ENCODE measurements at places on chromosomes 4 and X.

DNA sequence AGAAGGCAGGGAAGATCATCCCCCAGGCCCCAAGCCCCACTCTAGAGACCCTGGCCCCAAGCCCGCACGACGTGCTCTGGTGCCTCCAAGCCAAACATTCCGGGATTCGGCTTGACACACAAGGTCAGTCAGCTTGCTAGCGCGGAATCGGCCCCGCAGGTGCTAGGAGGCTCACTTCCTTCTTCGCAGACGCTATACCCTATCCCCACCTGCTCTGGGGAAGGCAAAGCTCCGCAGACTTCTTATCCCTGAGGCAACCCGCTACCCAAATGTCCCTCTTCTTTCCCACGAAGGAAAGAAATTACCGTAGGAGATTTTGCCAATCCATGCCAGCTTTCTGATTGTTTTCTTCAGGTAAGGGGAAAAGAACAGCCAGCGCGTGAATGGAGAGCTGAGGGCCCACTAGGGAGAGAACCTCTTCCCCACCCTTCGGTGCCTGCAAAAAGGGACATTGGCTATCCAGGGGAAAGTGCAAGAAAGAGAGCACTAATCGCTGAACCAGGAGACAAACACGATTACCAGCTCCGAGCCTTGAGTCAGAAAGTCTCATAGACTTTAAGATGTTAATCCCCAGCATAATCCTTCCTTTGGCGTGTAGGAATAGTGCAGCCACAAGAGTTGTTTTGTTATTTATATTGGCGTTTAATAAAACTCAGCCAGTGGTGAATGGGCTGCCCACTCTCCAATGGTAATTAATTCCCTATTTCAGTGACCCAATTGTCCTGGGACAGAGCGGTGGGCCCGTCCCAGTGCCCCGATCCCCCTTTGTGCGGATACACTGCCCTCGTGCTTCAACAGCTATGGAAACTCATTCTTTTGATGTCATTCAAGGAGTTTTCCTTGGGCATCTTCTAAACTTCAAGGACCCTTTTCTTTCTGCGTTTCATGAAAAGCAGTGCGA is 5.4 kb upstream of the NEUROG2 start:
- DNase-seq, result no peak

DNA sequence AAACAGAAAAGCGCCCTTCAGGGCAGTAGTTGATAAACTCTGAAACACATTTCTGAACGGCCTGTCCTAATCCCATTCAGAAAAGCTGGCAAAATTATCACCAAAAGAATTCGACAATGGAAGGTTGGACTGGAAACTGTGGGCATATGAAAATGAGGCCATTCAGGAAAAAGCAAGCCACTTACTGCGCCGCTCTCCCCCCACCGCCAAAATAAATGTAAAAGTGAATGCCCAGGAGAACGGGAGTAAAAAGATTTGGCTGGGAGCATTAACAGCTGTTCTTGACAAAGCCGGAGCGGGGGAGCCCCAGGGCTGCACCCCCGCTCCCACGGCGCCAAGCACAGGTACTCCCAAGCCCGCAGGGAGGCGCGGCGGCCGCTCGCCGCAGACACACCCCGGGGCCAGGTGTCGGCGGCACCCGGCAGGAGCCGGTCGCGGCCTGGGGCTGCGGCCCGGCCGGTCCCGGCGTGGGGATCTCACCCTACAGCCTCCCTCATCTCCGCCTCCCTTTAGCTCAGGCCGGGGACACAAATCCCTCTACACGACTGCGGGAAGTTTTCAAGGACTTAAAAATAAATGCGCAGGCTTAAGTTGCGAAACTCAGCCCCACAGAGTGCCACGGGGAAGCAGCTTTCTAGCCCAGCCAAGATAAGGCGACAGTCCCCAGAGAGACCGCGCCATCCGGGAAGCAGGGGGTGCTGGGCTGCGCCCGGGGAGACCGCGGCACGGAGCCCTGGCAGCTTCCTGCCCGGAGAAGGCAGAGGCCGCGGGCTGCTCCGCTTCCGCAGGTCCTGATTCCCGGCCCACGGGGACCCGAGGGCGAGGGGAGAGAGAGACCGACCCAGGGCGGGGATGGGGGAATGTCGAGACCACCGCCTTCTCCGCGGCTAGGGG is 593 bp downstream of the SH3RF1 start:
- DNase-seq, result no peak

- DNase-seq, result no peak
These were observed 83.9 kb downstream of the QDPR start for GRCh38 chr4:17427991-17428390.

DNA sequence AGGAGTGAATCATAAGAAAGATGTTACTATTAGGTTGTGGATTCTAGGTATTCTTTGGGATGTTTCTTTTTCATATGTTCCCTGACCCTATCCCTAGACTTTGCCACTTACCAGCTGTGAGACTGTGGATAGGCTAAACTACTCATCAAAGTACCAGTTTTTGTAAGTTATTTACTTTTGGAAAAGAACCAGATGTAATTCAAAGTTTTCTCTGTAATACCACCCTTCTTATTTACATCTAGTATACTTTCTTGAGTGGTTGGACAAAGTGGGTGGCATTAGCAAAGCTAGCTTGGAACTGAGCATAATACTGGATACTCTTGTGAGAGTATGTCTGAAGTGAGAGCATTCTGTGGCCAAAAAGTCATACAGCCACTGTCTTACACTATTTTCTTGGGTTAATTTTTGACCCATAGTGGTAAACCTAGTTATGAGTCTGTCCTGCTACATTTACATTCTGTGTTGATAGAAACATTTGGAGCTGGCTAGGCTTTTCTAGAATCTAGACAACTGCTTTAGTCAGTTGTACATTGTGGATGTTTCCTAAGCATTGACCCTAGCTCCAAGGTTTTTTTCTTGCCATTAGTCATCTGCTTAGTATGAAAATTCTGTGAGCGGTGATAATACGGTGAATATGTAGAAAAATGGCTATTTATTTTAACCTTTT is 41.7 kb downstream of the KDM6A start:
- no peak for DNase-seq

DNA sequence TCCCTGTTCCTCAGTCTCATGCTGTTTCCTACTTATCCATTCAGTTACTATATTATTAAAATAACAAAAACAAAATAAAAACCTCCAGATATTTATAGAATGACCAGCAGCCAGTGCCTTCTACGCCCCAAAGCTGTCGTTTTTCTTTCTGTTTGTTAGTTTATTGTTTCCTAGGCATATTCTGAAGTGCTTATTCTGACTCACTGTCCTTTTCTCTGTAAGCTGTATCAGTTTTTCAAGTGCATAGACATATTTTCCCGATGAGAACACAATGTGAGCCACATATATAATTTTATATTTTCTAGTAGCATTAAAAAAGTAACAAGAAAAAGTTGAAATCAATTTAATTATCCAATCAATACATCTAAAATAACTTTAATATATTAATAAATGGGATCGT is 2158.6 kb upstream of the TENM3 start:
- no peak for DNase-seq

- DNase-seq, result no peak
These were observed 16.2 kb downstream of the RASSF6 start for GRCh38 chr4:73603854-73604584.

DNA sequence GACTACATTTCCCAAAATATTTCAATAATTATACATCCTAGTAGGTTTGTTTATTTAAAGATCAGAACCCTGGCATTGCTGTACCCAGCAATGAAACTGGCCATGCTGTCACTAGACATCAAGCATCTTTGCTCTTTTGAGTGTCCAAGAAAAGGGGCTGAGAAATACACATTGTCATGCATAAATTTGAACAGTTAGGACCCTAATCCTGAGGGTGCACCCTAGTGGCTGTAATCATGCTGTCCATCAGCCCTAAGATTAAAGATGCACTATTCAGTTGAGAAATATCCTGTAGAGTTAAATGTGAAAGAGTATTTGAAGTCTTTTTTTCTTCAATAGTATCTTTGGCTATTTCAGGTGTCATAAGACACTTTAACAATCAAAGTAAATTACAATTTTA is 108.8 kb downstream of the NFKB1 start:
- no peak for DNase-seq

- no peak for DNase-seq
These were observed 109.7 kb upstream of the ARX start for GRCh38 chrX:25125483-25125882.

DNA sequence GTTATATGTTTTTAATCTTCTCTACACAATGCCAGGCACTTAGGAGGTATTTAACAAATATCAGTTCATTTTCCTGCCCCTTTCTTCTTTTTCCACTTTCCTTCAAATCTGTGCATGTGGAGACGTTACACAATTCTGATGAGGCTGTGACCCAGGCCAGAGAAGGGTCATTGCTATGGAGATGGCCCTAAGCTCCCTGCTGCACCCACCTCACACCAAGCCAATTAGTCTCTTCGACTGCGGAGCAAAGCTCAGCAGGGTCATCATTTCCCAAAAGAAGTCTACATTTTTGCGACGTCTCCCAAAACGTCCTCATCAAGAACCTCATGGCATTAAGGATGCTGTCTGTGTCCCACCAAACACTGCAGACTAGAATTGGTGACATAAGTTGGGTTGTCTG is 28.9 kb upstream of the VEGFD start:
- DNase-seq, result no peak

DNA sequence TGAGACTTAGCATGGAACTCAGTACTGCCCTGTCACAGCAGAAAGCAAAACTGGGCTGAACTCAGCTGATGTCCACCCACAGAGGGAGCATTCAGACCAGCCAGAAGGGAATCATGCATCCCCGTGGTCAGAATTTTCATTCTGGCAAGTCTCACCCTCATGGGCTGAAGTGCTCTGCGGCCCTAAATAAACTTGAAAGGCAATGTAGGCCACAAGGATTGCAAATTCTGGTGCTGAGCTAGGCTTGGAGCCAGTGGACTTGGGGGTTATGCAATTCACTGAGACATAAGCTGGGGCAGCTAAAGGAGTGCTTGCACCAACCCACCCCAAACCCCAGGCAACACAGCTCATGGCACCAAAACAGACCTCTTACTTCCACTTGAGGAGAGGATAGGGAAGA is 494.1 kb downstream of the GABRG1 start:
- no peak for DNase-seq

DNA sequence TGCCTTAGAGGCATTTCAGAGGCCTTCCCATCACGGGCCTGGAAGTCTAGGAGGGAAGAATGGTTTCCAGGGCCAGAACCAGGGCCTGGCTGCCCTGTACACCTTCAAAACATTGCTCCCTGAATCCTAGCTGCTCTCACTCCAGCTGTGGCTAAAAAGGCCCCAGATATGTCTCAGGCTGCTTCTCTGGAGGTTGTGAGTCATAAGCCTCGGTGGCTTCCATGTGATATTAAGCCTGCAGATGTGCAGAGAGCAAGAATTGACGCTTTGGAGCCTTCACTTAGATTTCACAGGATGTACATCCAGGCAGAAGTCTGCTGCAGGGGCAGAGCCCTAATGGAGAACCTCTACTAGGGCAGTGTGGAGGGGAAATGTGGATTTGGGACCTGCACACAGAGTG is 502.5 kb downstream of the GRXCR1 start:
- no peak for DNase-seq

DNA sequence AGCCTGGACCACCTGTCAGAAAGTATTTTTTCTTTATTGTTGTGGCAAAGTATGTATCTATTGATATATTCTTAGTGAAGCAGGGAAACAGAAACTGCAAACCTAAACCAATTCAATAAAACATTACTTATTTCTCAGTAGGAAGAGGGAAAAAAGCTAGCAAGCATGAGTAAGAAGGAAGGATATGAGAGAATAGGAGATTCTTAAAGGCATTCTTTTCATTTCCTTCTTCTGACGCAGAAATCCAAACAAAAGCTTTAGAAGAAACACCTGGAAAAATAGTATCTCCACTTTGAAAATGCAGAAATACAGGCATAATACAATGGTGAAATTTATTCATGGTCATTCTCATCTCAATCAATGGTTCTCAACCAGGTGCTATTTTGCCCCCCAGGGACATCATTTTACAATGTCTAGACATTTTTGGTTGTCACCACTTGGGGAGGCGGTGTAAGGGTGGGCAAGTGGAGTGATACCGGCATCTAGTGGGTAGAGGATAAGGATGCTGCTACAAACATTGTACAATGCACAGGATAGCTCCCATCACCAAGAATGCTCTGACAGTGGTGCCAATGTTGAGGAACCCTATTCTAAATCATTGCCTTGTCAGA is 21.7 kb upstream of the ATXN3L start:
- DNase-seq, result no peak

DNA sequence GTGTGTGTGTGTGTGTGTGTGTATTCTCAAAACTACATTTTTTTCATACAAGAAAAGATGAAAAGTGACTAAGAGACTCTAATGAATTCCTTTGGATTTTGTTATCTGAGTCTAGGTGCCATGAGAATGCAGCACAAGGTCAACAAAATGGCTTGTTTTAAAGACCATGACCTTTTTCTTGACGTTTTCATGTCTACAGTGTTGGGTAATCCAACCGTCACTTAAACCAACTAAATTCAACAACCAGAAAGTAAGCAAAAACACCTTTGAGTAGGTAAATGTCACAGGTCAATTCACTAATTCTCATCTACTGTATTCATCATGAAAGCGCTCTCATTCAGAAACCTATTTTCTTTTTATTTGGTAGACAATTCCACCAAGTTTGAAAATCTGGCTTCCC is 3.1 kb downstream of the SMARCA1 start:
- DNase-seq, result no peak

- no peak for DNase-seq
These were observed 74.1 kb downstream of the DOCK11 start for GRCh38 chrX:118569676-118570075.

GRCh38 chr4:164212134-164212533 is 541.8 kb upstream of the SMIM31 start:
- DNase-seq, result no peak

- DNase-seq, result no peak
These were observed 105.2 kb downstream of the PDE5A start for GRCh38 chr4:119523399-119523798.

- no peak for DNase-seq
These were observed 21.4 kb upstream of the NOX1 start for GRCh38 chrX:100895365-100896075.

GRCh38 chrX:67781132-67781531 is 237.3 kb downstream of the AR start:
- DNase-seq, result no peak

DNA sequence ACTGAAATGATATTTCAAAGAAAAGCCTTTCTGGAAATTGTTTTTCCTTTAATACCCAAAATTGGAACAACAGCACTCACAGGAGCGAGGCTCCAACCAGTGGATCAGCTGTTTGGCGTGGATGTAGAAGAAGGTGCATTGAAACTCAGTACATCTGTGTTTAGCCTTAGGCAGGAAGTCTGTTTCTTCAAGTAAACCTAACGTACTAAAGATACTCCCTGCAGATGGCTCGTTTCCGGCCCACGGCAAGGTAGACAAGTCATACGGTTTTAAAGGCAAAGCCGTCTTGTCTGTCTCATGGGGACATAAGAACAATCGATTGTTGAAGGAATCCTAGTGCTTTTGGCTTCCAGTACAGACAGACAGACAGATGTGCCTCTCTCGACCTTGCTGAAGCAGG is 50.0 kb upstream of the CLCN4 start:
- no peak for DNase-seq

DNA sequence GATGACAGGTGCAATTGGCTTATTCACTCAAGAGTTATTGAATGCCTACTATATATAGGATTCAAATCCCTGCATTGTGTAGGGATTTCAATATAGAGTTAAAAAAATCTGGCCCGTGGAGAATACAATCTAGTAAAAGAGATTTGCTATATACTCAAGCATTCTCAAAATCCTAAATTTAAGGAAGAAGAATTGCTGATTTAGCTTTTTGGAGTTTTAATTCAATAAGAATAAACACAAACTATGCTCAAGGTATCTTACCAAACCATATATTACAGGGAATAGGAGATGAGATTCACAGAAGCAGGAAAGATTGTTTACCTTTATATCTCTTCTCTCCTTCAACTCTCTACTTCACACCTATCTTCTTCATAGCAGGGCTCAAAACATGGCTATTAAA is 476.8 kb downstream of the PACRGL start:
- no peak for DNase-seq

- DNase-seq, result no peak
These were observed at the start of gene NKX1-1 for GRCh38 chr4:1406394-1406980. Gene NKX1-1, minus strand, starts transcription at chr4:1406442. Its CDS starts 0 bp downstream, at chr4:1406442.

Data from stimulated activated CD4-positive, alpha-beta T cell treated with anti-CD3 and anti-CD28 coated beads, TNF-alpha, amount 100 ng/mL, for 48 hours (primary cell).